ENCODE measurements at places on chromosomes 1 and 21.

DNA sequence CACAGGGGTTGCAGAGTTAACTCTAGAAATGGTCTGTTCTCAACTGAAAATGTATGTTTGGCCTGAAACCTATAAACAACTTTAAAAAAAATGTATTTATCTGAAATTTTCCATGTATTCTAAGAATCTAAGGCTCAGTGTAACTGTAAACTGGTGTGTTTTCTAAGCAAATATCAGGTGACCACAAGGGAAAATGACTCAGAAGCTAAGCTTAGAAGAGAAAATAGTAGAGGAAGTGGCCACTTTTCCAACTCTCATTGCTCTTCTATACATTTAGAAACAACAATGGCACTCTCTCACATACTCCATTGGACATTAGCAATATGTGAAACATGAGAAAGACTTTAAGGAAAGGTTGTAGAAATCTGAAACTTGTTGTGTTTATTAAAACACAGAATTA, 7.5 kb downstream of the TNFSF18 start:
- peaks cover 4% of the 10 kb centered on the region for H3K27me3 ChIP-seq
- no peak overlapping the region for H3K27ac ChIP-seq
- H3K4me3 ChIP-seq = no peak overlapping the region
- DNase-seq = no peak

- peaks cover 26% of the 10 kb centered on the region for H3K27me3 ChIP-seq
- peaks cover 4% of the 10 kb centered on the region for H3K4me1 ChIP-seq
- DNase-seq = peak; percentile 58
Measured at GRCh38 chr1:32876341-32877210, 5.9 kb upstream of the FNDC5 start.

DNA sequence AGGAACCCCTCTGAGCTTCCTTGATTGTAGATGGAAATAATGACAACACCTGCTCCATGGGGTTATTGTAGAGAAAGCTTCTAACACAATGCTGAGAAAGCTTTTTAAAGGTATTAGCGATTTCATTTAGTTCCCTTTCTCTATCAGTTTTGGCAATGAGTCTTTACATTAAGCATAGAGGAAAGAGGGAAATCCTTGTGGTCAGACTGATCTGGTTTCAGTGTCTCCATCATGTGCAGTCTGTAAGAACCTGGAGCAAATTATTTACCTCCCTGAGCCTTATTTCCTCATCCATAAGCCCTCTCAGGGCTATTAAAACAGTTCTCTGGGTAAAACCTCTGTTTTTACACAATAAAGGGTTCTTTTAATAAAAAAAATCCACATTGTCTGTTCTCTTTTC, 87.5 kb downstream of the FGGY start:
- no peak overlapping the region for H3K27ac ChIP-seq
- peaks cover 15% of the 10 kb centered on the region for H3K36me3 ChIP-seq
- no peaks in the 10 kb centered on the region for H3K27me3 ChIP-seq

- no peaks in the 10 kb centered on the region for H3K27me3 ChIP-seq
- H3K27ac ChIP-seq = peak overlapping the region; percentile 98
- H3K4me3 ChIP-seq = peak overlapping the region; percentile 87
- H3K36me3 ChIP-seq = peaks cover 2% of the 10 kb centered on the region
- DNase-seq = no peak
Measured at GRCh38 chr1:27660300-27660835, 11.6 kb downstream of the IFI6 start.

GRCh38 chr1:6634371-6635052, 9.8 kb downstream of the THAP3 start:
- peaks cover 56% of the 10 kb centered on the region for H3K36me3 ChIP-seq
- H3K27ac ChIP-seq = no peak overlapping the region
- H3K27me3 ChIP-seq = no peaks in the 10 kb centered on the region
- H3K4me1 ChIP-seq = no peaks in the 10 kb centered on the region
- DNase-seq = no peak

GRCh38 chr1:94783342-94784189, 36.6 kb upstream of the SLC44A3 start:
- H3K36me3 ChIP-seq = no peaks in the 10 kb centered on the region
- DNase-seq = no peak
- H3K27ac ChIP-seq = no peak overlapping the region
- peaks cover 39% of the 10 kb centered on the region for H3K27me3 ChIP-seq
- no peak overlapping the region for H3K4me3 ChIP-seq

- DNase-seq = no peak
- peaks cover 34% of the 10 kb centered on the region for H3K36me3 ChIP-seq
- no peak overlapping the region for H3K4me3 ChIP-seq
- H3K27me3 ChIP-seq = no peaks in the 10 kb centered on the region
- no peak overlapping the region for H3K27ac ChIP-seq
Measured at GRCh38 chr1:78664763-78665162, 15.1 kb downstream of the IFI44 start.

- H3K27me3 ChIP-seq = peaks cover 43% of the 10 kb centered on the region
- DNase-seq = no peak
- H3K4me1 ChIP-seq = no peaks in the 10 kb centered on the region
- no peak overlapping the region for H3K27ac ChIP-seq
- H3K4me3 ChIP-seq = no peak overlapping the region
Measured at GRCh38 chr1:201649761-201650622, 111.1 kb downstream of the NAV1 start.

GRCh38 chr1:145922266-145922665, 3.7 kb upstream of the PEX11B start:
- H3K27ac ChIP-seq = no peak overlapping the region
- DNase-seq = no peak
- H3K4me3 ChIP-seq = no peak overlapping the region
- no peaks in the 10 kb centered on the region for H3K27me3 ChIP-seq
- peaks cover 19% of the 10 kb centered on the region for H3K36me3 ChIP-seq

- H3K36me3 ChIP-seq = no peaks in the 10 kb centered on the region
- no peak overlapping the region for H3K4me3 ChIP-seq
- H3K27me3 ChIP-seq = peaks cover 44% of the 10 kb centered on the region
- DNase-seq = peak; percentile 61
Measured at GRCh38 chr1:156356875-156357534, 12.0 kb upstream of the RHBG start.

DNA sequence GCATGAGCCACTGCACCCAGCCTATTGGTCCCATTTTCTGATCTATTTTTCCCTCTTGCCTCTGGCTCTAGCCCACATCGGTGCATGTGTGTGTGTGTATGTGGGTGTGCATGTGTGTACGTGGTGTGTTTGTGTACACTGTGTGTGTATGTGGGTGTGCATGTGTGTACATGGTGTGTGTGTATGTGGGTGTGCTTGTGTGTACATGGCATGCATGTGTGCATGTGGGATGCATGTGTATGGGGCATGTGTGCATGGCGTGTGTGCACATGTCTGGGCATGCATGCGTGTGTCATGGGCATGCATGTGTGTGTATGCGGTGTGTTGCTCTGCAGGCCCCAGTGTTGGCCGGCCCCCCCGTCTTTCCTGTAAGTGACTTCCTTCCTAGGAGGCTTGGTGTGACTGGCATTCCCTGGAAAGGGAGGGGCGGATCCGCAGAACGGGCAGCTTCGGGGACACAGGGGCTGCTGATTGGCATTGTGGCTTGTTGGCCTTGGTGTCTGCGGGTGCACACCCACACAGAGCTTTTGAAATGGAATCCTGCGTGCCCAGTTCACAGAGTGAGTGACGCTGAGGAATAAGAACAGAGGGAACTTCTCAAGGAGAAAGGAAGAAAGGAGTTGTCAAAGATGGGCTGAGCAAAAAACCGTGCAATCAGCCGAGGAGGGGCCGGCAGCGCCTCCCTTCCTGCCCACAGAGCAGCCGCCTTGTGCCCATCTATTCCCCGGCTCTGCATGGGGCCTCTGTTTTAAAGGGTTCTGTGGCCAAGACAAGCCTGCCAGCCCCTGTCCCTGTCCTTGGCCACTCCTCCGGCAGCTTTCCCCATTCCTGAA, 8.0 kb downstream of the PDXK start:
- H3K27ac ChIP-seq = no peak overlapping the region
- H3K27me3 ChIP-seq = no peaks in the 10 kb centered on the region
- H3K36me3 ChIP-seq = peaks cover 26% of the 10 kb centered on the region
- peaks cover 45% of the 10 kb centered on the region for H3K4me1 ChIP-seq
- H3K4me3 ChIP-seq = peak overlapping the region; percentile 58

DNA sequence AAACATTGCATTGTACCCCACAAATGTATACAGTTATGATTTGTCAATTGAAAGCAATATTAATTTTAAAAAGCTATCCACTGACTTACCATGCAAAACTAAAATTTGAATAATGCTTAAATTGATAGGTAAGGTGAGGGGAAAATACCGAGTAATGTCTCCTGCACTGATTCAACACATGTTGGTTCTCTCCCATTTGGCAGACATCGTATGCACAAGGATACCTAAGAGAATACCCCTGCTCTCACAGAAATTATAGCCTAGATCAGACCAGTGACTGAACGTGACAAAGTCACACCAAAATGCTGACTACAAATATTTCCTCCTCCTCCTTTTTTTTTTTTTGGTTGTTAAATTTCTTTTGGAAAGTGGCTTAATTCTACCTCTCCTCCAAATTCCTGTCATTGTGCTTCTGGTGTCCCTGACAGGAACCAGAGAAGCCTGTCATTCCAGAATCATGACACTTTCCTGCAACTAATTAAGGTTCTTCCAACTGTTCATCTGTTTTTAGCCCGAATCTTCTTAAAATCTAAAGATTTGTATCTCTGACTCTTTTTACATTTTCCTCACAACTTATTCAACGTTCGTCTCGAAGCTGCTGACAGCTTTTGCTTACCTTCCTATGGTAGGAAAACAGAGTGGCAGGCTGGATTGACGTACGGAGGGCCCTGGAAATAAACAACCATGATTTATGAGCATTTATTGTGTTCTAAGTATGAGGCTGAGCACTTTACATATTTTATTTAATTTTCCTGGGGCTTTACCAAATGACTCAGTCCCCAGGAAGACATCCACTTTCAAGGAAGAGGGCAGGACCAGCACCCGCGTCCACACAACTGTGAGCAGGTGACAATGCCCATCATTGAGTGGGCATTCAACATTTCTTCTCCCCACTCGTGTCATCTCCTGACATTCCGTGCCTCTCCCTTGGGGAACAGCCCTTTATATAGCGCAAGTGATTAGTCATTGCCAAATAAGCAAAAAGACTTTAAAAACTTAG, 57.9 kb upstream of the KCNE2 start:
- no peaks in the 10 kb centered on the region for H3K4me1 ChIP-seq
- H3K27ac ChIP-seq = no peak overlapping the region
- peaks cover 16% of the 10 kb centered on the region for H3K27me3 ChIP-seq

DNA sequence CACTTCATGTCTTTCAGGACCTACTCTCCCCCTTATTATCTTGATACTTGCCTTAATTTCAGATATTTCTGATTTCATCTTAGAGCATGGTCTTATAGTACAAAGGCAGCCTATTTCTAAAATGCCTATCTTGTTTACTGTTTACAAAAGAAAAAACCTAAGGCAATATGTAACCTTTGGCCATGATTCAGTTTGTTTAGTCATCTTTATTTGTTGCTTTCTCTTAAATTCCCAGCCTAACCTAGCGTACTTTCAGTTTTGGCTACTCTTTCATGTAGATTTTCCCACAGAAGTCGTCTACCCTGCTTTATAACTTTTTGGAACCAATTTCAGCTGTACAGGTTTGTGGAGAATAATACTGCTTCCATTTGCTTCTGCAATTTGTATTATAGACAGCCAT, 81.8 kb downstream of the KIF1B start:
- H3K36me3 ChIP-seq = peaks cover 37% of the 10 kb centered on the region
- no peaks in the 10 kb centered on the region for H3K27me3 ChIP-seq
- peaks cover 4% of the 10 kb centered on the region for H3K4me1 ChIP-seq
- DNase-seq = no peak
- no peak overlapping the region for H3K27ac ChIP-seq

- no peaks in the 10 kb centered on the region for H3K4me1 ChIP-seq
- no peak for DNase-seq
- no peak overlapping the region for H3K4me3 ChIP-seq
- H3K27ac ChIP-seq = no peak overlapping the region
Measured at GRCh38 chr1:1128454-1129139, 12.7 kb upstream of the C1orf159 start.

- H3K27ac ChIP-seq = no peak overlapping the region
- peaks cover 94% of the 10 kb centered on the region for H3K36me3 ChIP-seq
- H3K4me1 ChIP-seq = peaks cover 27% of the 10 kb centered on the region
- H3K27me3 ChIP-seq = no peaks in the 10 kb centered on the region
- DNase-seq = no peak
- H3K4me3 ChIP-seq = no peak overlapping the region
Measured at GRCh38 chr21:14497825-14498224, 48.3 kb downstream of the SAMSN1 start.

- no peaks in the 10 kb centered on the region for H3K27me3 ChIP-seq
- peak overlapping the region; percentile 35 for H3K27ac ChIP-seq
- peaks cover 75% of the 10 kb centered on the region for H3K36me3 ChIP-seq
- peaks cover 56% of the 10 kb centered on the region for H3K4me1 ChIP-seq
- DNase-seq = no peak
Measured at GRCh38 chr1:51444534-51445192, 74.4 kb downstream of the EPS15 start.

- DNase-seq = no peak
- H3K36me3 ChIP-seq = no peaks in the 10 kb centered on the region
- no peak overlapping the region for H3K27ac ChIP-seq
- H3K4me1 ChIP-seq = no peaks in the 10 kb centered on the region
- H3K27me3 ChIP-seq = no peaks in the 10 kb centered on the region
Measured at GRCh38 chr21:21915816-21916215, 917.6 kb downstream of the NCAM2 start.

- H3K36me3 ChIP-seq = peaks cover 4% of the 10 kb centered on the region
- no peak for DNase-seq
- H3K27me3 ChIP-seq = no peaks in the 10 kb centered on the region
- no peaks in the 10 kb centered on the region for H3K4me1 ChIP-seq
Measured at GRCh38 chr1:246145900-246146299, 361.2 kb downstream of the SMYD3 start.

GRCh38 chr1:201501144-201501543, 5.8 kb downstream of the CSRP1 start:
- no peak overlapping the region for H3K27ac ChIP-seq
- peaks cover 3% of the 10 kb centered on the region for H3K36me3 ChIP-seq
- no peak overlapping the region for H3K4me3 ChIP-seq
- peaks cover 14% of the 10 kb centered on the region for H3K4me1 ChIP-seq
- DNase-seq = no peak

GRCh38 chr1:205948886-205949285, 5.6 kb upstream of the SLC26A9 start:
- no peaks in the 10 kb centered on the region for H3K36me3 ChIP-seq
- no peaks in the 10 kb centered on the region for H3K4me1 ChIP-seq
- no peak overlapping the region for H3K4me3 ChIP-seq
- no peak overlapping the region for H3K27ac ChIP-seq
- peaks cover 12% of the 10 kb centered on the region for H3K27me3 ChIP-seq

DNA sequence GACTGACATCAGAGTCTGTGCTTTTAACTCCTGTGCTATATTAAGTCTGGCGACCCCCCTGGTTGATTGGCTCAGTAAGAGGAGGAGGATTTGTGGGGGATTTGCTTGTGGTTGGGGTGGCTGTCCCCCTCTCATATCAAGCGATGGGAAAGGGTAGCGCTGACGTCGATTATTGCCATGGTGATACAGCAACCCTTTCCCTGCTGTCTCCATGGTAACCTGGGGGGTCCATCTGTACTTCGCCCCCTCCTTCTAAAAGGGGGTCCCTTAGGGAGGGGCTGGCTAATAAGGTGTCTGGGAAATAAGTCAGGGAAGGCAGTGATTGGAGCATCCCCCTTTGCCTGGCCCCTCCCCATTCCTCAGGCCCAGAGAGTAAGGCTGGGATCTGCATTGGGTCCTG, 4.7 kb downstream of the FAM229A start:
- no peak for DNase-seq
- peaks cover 8% of the 10 kb centered on the region for H3K36me3 ChIP-seq
- peaks cover 8% of the 10 kb centered on the region for H3K27me3 ChIP-seq
- peaks cover 15% of the 10 kb centered on the region for H3K4me1 ChIP-seq
- no peak overlapping the region for H3K27ac ChIP-seq

All from activated T-helper 2 cell treated with anti-CD3 and anti-CD28 coated beads, Interferon-gamma antibody, Interleukin-2, Interleukin-4, amounts not matched to agents 10 μg/mL and 5 μg/mL and 100 μg/mL, durations not matched to agents 14 hours and 24 hours and 36 hours (primary cell).